Stimulated activated CD8-positive, alpha-beta memory T cell treated with anti-CD3 and anti-CD28 coated beads, Interleukin-12 subunit alpha, Interleukin-12 subunit beta, amount 100 ng/mL, for 4 hours (primary cell): ENCODE measurements at places on chromosomes 4 and X.

- DNase-seq, result no peak
Observed at GRCh38 chr4:124708517-124709300, 3.8 kb downstream of the ANKRD50 start.

- no peak for DNase-seq
Observed at GRCh38 chr4:56186808-56187523, 200.3 kb downstream of the AASDH start.

GRCh38 chr4:135050086-135050717 lies 848.6 kb upstream of the PABPC4L start:
- no peak for DNase-seq

GRCh38 chr4:71415491-71415890 lies 76.7 kb downstream of the SLC4A4 start:
- DNase-seq, result no peak
